ENCODE measurements at places on chromosomes 12 and 14.
A peak's percentile ranks its signal among the peaks of the same experiment; 100 is the strongest.

- no peak for DNase-seq
These were observed 51.4 kb downstream of the FBXW8 start for GRCh38 chr12:116962197-116962596.

GRCh38 chr12:92593734-92594402 is 108.9 kb upstream of the PLEKHG7 start:
- no peak for DNase-seq

DNA sequence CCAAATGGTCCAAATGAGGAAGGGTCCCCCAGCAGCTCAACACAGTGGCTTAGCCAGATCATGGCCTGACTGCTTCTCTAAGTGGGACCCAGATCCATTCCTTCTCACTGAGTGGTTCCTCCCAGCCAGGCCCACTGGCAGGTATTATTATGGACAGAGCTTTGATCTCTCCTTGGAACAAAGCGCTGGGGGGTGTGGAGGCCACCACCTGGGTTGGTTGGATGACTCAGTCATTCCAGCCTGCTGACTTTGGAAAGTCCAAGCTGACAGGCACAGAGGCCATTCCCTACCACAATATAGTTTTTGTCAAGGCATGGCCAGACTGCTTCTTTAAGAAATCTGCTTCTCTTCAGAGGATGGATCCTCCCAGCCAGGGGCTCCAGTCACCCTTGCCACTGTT is 341.1 kb downstream of the BTG1 start:
- DNase-seq, result no peak

DNA sequence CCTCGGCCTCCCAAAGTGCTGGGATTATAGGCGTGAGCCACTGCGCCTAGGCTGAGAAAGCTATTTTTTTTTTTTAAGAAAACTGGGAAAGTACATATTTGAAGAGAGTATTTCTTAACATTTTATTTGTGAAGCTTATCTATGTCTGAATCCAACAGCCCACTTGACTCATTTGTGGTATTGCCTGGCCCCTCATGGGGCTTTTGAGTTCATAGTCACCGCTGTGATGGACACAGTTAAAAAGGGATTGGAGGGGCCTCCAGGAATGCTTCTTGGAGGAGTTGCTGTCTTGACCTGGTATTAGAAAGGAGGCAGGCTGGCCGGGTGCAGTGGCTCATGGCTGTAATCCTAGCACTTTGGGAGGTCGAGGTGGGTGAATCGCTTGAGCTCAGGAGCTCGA is 26.5 kb downstream of the BCL7A start:
- DNase-seq, result no peak

GRCh38 chr12:84919271-84919670 is 6.7 kb upstream of the SLC6A15 start:
- no peak for DNase-seq

DNA sequence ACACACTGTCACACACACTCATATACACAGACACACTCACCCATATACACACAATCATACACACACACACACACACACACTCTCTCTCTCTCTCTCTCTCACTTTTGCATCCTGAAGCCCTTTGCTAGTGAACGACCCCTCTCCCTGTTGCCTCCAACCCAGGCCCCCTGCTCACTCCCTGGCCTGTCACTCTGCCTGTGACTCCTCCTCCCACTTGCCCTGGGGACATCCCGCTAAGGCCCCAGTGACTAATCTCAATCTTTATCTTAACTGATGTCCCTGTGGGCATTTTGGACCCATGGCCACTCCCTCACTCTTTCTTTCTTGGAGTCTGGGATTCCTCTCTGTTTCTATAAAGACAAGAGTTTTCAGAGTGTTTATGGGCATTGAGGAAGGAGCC is 10.9 kb upstream of the DLK1 start:
- no peak for DNase-seq

GRCh38 chr14:85316701-85317410 is 213.1 kb upstream of the FLRT2 start:
- no peak for DNase-seq

- no peak for DNase-seq
These were observed 1.8 kb upstream of the ZNF839 start for GRCh38 chr14:102317564-102318248.

DNA sequence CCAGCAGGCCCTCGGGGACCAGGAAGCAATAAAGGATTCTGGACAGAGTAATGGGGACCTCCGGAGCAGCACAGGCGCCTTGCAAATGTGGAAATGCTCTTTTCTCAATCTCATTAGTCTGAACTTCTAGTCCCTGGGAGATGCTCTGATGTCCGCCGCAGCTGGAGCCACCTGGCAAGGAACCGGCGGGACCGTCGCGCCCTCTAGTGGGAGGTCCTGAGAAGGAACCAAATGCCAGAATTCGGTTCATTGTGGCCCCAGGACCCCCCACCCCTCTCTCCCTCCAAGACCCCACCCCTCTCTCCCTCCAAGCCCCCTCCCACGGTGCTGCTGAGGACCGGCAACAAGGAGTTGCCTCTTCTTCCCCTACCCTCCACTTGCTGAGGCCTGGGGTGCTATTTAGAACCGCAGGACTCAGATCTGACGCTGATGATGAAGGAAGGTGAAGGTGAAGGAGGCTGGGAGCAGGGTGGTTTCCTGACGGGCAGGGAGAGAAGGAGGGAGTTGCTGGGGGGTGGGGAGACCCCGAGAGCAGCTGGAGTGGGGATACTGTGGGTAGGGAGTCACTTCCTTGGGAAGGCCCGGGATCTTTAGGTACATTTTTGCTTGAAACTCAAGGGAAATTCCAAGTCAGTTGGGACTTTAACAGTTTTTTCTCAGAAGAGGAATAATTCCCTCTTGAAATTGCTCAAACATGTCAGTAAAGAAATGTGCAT is 42.5 kb downstream of the SMIM41 start:
- peak; percentile 75 for DNase-seq

GRCh38 chr12:63917864-63918799 is 73.6 kb downstream of the SRGAP1 start:
- DNase-seq, result no peak
